ENCODE measurements at places on chromosomes 2 and 18.

DNA sequence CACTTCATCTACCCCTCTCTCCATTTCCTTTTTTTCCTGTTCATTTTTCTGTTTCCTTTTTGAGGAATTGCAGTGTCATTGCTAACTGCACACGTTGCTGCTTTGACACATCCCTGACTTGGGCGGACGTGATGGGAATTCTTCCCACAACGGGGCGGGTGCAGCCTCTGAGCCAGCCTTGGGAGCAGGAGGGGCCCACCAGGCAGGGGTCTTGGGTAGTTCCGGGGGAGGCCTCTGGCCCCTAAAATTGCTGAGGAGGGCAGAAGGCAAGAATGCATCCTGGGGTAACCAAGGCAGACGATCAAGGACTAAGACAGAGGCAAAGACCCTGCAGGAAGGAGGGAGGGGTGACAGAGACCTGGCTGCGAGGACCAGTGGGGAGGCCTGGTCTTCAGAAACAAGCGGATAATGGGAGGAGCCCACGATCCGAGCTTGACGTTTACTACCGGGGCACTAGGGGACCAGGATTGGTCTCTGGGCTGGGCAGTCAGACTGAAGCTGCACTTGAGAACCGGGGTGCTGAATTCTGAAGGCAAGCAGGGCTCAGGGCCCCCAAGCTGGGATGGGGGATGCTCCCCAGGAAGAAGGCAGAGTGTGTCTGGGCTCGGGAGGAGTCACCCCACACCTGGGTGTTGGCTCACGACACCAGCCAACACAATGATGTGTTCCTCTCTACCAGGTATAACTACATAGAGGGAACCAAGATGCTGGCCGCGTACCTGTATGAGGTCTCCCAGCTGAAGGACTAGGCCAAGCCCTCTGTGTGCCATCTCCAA, 14.8 kb upstream of the CNDP1 start:
- no peak for DNase-seq

GRCh38 chr2:153917570-153917969, 45.8 kb downstream of the GALNT13 start:
- DNase-seq, result no peak

DNA sequence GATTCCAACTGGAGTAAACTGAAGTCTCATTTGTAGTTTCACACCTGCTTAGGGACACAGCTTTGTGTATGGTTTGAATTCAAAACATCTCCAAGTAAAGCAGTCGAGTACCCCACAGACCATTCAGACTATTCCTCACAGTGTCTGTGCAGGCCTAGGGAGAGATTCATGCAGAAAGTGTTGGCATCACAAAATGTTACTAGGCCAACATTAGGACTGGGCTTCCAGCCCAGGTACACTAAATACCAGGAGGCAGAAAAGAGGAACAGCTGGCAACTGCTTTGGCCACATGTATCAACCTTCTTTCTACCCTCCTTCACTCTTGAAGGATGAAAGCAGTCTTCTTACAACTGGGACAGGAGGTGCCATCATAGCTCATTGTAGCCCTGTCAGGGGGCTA, 270.4 kb upstream of the TMEFF2 start:
- DNase-seq, result no peak

DNA sequence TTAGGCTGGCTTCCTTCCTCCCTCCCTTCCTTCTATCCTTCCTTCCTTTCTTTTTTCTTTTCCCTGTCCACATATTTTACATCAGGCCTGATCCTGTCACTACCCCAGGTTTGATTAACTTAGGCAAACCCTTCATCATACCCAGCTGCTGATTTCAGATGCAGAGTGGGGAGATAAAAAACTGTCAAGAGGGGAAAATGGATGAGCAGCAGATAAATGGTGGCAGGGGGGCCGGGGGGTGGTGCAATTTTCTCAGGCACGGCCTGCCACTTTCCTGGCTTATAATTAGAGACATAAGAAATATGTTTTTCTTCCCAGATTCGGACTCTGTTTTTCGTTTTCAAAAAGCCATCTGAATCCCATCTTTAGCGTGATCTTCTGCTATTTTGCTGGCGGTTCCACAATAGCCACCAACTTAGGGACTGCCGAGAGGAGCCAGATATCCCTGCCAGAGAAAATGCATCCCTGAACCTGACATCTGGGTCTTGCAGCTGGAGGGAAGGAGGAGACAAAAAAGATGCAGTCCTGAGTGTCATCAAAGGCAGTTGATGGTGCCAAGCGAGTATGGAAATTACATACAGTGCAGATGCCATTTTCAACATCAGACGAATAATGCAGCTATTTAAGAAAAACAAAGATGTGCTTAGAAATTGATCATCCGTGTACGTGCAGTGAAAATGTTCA, 49.9 kb downstream of the CXCR4 start:
- DNase-seq, result no peak

GRCh38 chr18:38646296-38646695, 1080.7 kb upstream of the CELF4 start:
- DNase-seq, result no peak

DNA sequence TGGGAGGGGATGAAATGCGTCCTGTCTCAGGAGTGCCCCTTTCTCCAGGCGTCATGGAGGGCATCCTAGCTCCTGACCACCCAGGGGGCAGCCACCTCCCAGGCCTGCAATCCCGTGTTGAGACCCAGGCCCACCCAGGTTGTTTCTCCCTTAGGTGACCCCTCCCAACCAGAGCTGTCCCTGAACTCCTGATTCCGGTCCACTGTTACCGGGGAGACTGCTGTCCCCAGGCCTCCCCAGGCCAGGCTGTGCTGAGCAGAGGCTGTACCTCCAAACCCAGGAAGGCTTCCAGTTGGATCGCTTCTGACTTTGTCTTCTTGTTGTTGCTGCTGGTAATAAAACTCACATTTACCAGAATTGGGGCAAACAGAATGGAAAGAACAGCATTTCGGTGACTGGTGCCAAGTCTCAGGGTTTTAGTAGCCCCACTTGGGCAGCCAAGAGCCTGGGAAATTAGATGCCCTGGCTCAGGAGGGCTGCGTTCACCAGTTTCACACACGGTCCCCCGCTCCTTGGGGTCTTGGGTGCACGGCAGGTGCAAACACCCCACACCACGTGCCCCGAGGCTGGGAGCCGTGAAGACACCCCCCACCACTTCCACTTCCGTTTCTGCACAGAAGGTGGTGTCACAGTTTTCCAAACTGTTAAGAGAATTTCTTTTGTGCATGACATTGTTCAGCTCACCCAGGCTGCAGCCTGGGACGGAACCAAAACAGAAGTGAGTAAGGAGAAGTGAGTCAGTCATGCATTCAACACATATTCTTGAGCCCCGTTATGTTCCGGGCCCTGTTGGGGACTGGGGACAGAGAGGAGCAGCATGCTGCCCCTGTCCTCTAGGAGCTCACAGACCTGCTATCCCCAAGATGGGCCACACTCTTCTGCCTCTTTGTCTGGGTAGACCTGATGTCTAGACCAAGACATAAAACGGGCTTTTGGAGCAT, 29.4 kb downstream of the ITM2C start:
- no peak for DNase-seq

GRCh38 chr2:240477916-240478315, 42.5 kb downstream of the GPC1 start:
- DNase-seq, result no peak

GRCh38 chr18:54261894-54262293, 7.4 kb upstream of the POLI start:
- DNase-seq, result no peak

GRCh38 chr2:233482616-233483015, 84.0 kb downstream of the USP40 start:
- DNase-seq, result no peak

DNA sequence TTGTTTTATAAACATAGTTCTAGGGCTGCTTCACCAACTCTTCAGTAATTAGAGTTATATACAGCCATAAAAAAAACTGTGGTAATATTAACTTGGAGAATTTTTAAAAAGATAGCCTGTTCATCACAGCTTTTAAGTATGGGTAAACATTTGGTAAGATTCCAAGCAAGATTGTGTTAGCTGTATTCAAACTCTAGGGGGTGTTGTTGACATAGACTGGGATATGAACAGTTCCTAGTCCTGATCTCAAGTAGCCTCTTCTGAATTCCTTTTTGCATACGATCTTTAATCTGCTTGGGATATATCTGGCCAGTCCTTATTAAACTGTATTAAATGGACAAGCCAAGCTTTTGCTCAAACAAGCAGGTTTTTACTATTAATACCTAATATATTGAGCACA, 13.4 kb downstream of the NOP58 start:
- peak; percentile 57 for DNase-seq

GRCh38 chr2:99200076-99200800, 19.3 kb downstream of the MRPL30 start:
- no peak for DNase-seq

GRCh38 chr2:232979871-232980461, 33.1 kb downstream of the NGEF start:
- no peak for DNase-seq

DNA sequence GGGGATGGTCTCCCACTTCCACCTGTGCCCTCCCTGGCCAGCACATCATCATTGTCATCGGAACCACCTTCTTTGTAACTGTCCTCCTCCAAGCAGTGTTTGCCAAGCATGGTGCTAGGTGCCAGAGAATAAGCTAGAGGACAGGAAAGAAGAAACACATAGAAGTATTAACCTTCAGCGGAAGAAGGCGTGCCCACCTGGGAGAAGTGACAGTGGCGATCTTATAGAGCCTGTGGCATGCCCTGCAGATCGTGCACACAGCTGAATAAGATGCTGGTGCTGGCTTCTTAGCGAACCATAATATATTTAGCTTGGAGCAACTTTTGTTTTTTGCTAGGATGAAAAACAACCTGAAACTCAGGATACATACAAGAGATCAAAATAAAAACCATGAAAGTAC, 148.0 kb downstream of the FAM210A start:
- no peak for DNase-seq

DNA sequence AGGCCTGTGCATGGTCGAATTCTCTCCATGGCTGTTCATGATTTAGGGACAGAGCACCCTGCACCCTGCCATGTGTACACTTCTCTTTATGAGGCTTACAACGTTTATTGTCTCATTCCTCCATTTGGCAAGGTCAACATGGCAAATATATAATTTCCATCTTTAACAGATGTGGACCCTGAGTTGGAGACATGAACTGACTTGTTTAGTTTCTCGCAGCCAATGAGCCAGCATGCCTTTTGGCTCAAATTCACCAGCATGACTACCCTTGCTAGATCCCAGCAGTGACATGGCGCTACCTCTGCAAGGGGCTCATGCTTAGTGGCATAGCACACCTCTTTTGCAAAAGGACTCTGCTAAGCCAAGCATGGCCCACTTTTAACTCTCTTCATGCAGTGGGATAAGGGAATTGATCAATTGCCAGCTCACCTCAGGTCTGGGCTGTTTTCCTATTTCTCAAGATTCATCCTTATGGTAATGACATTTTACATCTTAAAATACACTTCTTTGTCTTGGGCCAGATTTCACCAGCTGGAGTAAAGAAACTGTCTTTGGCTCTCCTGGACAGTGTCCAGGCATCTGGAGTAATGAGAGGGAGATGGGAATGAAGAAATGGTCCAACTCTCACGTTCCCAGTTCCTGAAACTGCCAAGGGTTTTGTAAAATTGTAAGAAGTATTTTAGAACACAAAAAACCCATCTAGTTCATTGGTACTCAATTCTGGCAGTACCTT, 159.5 kb downstream of the SETBP1 start:
- DNase-seq, result no peak

- DNase-seq, result no peak
These were observed 138.6 kb upstream of the EPHA4 start for GRCh38 chr2:221710744-221711143.

DNA sequence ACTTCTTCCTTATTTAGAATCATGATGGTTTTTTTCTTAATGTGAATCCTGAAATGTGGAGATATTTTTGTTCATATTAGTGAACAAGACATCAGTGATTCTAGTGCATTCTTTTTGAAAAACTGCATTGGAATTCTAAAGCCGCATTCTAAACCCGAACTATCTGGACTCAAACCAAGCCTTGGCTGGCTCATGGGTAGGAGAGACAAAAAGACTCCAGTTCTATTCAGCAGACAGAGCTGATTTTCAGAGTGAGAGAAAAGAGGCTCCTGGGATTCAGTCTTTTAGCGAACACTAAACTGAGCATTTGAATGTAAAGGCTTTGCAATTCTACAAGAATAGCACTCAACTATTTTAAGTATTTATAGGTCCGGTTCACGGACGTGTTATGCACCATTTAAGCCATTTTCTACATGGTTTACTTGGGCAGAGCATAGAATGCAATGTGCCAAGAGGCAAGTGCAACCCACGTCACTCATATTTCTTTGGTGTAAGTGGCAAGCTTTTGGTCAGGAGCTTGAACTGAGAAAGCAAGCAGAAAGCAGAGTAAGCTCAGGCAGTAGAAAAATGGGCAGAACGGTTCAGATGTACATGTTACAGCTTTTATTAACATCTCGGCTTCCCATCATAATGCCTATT, 227.3 kb upstream of the RAB12 start:
- peak; percentile 61 for DNase-seq

DNA sequence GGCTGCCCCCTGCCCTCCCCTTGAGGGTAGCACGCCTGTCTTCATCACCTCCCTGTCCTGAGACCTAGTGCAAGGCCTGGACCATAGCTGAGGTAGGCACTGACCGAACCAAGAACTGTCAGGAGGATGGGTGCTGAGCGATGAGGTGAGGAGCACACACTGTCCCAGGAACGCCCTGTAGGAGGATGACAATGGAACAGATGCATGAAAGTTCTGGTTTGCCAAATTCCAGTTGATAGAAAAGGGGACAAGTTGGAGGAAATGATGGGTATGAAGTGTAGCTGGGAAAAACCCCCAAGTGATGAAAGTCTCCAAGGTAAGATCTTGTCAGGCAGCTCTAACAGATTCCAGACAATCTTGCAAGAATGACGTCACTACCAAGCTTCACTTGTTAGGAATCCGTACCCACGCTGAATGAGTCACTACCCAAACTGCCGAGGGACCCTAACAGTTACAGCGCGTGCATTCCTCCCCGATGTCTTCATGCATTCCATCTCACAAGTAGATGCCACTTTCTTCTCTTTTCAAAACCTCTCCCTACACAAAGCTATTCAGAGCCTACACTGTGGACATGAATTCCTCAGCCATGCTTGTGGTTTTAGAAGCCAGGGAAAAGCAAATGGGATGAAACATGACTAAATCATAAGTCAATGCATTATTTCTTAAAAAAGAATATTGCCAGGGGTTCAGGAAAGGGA, 27.6 kb downstream of the MRPL33 start:
- peak; percentile 32 for DNase-seq

- no peak for DNase-seq
These were observed 339.4 kb downstream of the RND3 start for GRCh38 chr2:150147889-150148683.

DNA sequence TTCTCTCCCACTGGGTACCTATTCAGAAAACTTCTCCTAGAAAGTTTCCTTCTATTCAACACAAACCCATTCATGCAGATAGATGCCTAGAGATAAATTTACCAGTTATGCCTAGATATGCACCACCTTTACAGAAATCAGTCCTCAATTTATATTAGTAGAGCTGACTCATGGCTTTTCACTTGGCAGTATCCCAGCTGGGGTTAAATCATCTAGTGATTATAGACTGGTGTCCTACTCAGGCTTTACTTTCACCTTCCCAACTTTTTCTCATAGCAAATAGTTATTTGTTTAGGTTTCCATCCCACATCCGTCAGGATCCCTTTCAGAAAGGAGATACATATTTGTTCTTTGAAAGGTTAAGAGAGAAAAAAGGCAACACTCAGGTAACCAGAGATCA, 124.5 kb downstream of the AQP4 start:
- no peak for DNase-seq
